Foreskin fibroblast (primary cell): ENCODE measurements at places on chromosomes 13 and 19.

GRCh38 chr13:26599403-26599802 is 41.9 kb downstream of the WASF3 start:
- no peak for DNase-seq

- DNase-seq, result no peak
These were observed 17.7 kb upstream of the SERPINE3 start for GRCh38 chr13:51321836-51322235.

DNA sequence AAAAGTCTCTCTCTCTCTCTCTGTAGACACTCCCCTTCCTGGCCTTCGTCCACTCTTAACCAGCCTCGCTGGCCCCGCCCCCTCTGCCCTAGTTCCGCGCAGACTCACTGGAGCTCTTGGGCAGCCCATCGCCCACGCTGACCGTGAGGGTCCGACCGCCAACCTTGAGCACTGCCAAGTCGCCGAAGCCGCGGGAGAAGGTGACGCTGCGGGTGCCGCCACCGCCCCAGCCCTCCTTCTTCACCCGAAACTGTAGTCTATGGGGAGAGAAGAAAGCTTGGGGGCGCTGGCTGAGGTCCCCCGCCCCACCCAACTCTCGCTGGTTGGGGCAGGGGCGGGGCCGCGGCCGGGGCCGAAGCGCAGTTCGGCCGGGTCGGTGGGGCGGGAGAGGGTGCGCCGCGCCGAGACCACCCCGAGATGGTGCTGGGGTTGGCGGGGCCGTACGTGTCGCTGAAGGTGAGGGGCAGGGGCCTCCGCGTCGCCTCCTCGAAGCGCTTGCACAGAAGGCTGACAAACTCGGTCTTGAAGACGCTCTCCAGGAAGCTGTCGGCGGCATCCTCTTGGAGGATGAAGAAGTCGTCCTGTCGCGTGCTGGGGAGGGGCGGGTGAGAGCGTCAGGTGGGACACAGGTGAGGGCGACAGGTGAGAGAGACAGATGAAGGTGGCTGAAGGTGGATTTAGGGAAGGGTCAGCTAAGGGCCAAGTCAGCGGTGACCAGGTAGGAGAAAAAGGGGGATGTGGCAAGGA is 12.6 kb upstream of the ZNF414 start:
- peak; percentile 95 for DNase-seq

DNA sequence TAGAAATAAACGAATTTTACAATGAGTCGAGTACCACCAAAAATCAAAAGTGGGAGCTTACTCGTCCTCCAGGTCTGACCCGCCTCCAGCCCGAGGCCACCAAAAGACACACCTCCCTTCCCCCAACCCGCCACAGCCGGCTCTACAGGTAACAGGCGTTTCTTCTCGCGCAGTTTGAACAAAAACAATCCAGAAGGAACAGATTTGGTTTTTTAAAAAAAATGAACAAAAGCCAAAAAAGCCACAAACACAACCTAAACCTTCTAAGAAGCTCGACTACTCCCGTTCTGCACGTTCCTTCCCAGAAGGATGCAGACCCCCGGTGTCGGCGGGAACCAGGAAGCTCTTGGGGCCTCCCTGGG is 671 bp downstream of the ZDHHC20 start:
- DNase-seq, result peak; percentile 27

- no peak for DNase-seq
These were observed 1001.1 kb downstream of the OLFM4 start for GRCh38 chr13:54029720-54030119.

DNA sequence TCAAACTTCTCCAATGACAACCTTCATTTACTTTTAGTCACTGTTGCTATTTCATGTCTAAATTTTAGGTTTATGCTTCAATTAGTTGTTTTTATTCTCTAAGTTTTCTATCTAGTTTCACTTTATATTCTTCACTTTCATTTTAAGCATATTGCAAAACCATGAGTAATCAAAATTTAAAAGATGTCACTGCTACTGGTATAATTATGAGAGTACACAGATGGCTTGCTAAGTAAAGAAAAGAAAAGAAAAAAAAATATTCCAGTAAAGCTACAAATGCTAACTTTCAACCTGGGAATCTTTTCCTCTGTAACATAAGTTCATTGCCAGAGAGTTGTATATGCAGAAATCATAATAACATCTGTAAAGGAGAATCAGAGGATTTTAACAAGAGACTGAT is 1624.7 kb downstream of the PCDH9 start:
- no peak for DNase-seq

DNA sequence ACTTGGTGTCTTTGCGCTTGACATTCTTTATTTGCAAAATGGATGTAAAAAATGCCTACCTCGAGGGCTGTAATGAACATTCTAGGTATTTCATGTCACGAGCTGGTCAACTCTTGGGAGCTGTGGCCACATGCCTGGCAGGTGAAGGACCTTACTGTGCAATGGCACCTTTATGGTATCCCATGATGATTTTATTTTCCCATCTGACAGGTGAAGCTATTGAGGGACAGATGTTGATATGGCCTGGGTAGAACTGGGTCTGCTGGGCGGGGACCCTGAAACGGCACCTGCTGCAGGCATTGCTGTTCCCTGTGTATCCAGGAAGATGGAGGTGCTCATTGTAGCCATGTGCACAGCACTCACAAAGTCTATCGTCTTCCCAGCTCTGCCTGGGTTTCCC is 332.2 kb downstream of the TEX29 start:
- no peak for DNase-seq

DNA sequence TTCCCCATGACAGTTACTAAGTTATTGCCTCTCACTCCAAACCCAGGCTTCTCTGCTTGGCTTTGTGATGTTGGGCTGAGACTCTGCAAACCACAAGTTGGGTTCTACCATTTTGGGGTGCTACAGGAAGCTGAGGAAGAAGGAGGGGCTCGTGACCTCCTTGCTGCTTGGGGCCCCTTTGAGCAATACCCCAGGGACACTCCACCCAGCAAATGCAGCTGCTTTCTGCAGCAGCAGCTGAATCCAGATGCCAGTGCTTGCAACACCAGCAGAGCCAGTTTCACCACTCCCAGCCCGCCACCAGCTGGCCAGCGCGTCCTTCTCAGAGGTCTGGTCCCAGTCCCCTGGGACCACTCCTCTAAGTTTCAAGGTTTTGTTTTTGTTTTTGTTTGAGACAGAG is 22.0 kb upstream of the UBAC2 start:
- no peak for DNase-seq

DNA sequence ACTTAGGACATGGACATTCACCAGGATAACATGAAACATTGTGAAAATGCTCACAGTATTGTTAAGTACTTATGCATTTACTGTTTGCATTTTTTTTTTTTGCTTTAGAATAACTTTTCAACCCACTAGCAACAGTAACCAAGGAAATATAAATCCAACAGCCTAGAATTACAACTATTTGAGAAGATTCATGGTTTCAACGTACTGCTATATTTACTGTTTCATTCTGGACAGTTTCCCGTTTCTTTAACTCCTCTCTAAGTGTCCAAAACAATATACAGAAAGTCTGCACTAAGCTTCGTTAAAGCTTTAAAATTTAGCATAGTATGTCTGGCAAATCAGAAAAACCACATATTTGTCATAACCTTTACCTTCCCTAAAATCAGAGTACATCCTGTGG is 2.7 kb downstream of the SMAD9 start:
- DNase-seq, result no peak

GRCh38 chr13:43544011-43544410 is 242.8 kb downstream of the ENOX1 start:
- peak; percentile 15 for DNase-seq

DNA sequence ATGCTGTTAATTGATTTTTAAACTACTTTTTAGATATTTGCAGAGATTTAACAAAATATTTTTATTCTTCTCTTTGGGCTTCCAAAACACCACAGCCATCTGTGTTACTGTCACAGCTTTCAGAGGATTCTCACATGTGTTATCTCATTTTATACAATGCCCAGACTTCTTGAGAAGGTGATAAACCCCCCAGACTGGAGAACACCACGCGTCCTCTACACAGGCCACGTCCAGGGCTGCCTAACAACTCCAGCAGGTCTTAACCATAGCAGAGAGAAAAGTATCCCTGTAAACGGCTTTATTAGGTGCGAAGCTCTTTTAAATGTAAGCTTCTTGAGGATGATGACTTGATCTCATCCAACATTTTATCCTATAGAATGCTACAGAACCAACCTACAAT is 2.0 kb downstream of the GPR183 start:
- no peak for DNase-seq

- DNase-seq, result no peak
These were observed 35.1 kb downstream of the TMEM161A start for GRCh38 chr19:19103167-19103566.

DNA sequence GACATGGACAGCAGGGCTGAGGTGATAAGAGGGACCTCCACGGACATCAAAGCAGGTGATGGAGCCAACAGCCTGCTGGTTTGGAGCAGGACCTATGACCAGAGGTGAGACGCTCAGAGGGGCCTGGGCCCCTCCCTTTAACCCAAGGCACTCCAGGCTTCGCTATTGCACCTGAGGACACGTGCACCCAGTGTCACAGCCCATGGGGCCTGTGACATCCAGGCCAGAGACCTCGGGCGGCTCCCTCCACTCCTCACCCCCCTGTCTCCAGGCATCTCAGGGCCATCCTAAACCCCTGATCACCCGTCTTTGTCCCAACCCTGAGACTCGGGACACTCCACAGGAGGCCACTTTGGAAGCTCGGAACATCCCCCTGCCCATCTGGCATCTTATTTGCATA is 12.9 kb downstream of the ADGRE5 start:
- DNase-seq, result no peak

- no peak for DNase-seq
These were observed 37.7 kb downstream of the USP12 start for GRCh38 chr13:27133889-27134288.

- DNase-seq, result peak; percentile 29
These were observed 28.6 kb downstream of the BICRA start for GRCh38 chr19:47637550-47637949.

DNA sequence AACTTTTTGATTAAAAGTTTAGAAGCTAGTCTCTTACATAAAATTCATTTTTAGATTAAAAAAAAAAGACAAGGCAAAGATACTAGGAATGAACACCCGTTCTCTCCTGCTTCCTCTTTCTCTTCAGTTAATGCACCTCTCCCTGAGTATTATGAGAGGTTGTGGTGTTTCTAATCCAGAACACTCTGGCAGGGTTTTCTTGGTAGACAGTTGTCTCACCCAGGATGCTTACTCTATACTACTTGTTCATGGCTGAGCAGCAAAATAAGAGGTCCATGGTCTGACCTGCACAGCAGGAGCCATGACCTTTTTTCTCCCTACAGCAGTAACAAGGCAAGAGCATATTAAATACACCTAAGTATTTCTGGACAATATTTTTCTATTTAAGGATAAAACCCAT is 62.0 kb downstream of the MICU2 start:
- no peak for DNase-seq

- no peak for DNase-seq
These were observed 5.5 kb upstream of the PTBP1 start for GRCh38 chr19:791567-792305.

DNA sequence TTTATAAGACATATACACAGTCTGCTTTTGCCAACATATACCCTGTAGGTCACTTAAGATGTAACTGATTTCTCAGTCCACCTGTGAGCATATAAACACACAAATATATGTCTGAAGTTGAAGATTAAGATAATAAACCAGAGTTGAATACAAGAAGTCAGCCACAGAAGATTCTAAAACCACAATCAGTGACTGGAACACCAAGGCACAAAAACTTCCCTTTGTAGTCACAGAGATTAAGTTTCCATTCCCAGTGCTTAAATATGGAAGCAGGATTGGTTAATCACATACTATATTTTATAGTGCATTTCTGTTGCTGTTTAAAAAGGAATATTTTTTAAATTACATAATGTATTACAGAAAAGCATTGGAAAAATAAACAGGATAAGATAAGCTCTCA is 39.9 kb downstream of the MTMR6 start:
- DNase-seq, result no peak

GRCh38 chr19:4174213-4174894 is 8.0 kb downstream of the SIRT6 start:
- DNase-seq, result no peak

- DNase-seq, result peak; percentile 35
These were observed 97.2 kb downstream of the EPSTI1 start for GRCh38 chr13:42894765-42895243.
